ENCODE measurements at places on chromosomes 2 and 18.

- no peak for DNase-seq
Observed at GRCh38 chr18:4870177-4870773, 326.8 kb downstream of the AKAIN1 start.

DNA sequence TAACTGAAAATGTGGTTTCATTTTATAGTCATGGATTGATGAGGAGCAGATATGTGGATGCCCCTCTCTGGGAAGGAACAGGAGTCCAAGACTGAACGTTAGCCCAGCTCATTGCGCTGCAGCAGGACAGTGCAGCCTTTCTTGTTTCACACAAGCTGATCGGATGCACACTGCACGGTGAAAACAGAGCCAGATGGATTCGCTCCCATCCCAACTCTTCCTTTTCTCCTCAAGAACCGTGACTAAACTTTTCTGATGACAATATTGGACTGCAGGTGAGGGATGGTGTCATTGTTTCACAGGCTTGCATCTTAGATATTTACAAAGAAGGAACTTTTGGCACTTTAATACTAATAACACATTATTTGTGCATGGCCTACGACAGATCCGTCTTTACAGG lies 33.8 kb upstream of the COPS8 start:
- DNase-seq = no peak

DNA sequence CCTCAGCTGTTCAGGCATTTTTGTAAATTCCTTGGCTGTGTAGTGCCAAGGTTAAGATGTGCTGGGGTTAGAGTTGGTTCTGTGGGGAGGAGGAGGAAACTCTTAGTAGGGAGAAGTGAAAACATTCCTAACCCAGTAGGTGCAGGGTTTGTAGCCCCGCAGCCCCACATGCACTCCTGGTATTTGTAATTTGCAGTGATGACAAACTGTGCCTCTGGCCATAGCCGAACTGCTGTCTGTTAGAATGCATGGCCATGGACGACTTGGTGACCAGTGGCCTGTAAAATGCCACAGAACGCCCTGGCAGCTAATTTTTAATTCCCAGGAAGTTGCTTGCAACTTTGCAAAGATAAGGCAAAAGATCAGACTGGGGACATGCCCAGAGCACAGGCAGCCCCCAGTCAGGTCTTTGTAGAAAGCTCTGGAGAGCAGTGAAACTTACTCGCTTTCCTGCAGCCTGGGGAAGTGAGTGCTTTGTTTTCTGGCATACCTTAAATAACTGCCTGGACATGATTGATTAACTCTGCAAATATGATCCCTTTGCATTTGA lies 38.4 kb downstream of the LYPD6B start:
- DNase-seq = no peak

DNA sequence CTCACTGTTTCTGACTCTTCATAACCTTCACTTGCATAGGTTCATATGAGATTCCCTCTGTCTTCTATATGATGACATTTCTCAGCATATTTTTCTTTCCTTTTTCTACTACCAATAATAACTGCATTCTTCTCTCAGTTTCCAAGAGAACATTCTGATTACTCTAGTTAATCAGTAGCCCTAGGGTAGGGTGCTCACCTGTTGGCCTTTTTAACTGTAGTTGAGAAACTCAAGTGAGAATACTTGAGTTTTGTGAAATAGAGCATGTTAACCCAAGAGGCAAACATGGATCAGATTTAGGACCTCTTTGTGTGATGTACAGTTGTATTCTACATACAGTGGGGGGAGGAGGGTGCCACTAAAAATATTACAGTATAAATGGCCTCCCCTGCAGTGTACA lies 308.0 kb downstream of the CMPK2 start:
- no peak for DNase-seq

- no peak for DNase-seq
Observed at GRCh38 chr18:25420077-25420825, 68.3 kb upstream of the ZNF521 start.

DNA sequence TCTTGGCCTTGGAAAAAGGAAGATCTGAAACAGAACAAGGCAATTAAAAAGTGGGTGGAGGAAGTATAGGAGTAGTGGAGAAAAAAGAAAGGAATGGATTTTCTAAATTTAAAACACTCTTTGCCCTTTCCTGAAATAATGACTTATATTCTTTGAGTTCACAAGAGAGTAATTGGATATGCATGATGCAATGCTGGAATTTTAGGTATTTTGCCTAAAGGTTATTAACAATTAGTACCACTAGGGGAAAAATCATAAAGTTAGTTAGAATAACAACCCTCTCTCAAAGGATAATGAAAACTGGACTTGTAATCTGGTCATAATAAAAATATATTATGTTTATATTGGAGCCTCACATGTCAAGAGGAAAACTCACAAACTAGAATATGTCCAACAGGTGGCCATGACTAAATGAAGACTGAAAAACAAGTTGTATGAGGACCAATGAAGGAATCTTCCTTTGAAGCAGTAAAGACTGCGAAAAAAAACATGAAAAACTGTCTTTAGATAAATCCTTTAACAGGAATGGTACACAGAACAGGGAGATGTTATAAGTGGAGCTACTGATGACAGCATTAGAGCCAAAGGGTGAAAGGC lies 281.8 kb downstream of the NCKAP5 start:
- no peak for DNase-seq

DNA sequence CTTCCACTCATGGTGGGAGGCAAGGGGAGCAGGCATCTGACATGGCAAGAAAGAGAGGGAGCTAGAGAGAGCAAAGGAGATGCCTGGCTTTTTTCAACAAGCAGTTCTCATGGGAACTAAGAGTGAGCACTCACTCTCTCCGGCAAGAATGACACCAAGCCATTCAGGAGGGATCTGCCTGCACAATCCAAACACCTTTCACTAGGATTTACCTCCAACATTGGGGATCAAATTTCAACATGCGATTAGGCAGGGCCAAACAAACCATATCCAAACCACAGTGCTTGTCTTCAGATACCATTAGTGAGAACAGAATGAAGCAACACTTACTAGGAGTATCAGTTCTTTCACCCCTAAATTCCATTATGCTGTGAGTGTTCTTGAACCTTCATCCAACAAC lies 77.3 kb downstream of the FIGN start:
- no peak for DNase-seq

- no peak for DNase-seq
Observed at GRCh38 chr2:97979904-97980303, 15.8 kb downstream of the TMEM131 start.

- no peak for DNase-seq
Observed at GRCh38 chr2:15732341-15733077, 140.8 kb downstream of the DDX1 start.

DNA sequence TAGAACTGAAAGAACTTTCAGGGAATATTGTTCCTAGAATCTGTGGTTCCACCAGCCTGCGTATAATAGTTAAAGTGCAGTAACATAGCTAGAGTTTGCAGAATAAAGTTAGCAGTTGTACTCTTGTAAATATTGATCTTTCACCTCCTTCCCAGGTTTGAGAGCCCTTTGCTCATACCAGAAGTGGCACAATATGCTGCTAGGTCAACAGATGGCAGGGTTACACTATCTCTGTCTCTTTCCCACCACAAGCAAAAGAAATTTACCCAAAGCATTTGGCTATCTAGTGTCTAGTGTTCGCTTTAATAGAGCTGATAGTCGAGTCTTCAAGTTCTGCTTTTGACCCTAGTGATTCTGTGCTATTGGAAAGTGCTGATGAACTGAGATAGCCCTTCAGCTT lies 119.0 kb upstream of the KLHL14 start:
- DNase-seq = no peak

DNA sequence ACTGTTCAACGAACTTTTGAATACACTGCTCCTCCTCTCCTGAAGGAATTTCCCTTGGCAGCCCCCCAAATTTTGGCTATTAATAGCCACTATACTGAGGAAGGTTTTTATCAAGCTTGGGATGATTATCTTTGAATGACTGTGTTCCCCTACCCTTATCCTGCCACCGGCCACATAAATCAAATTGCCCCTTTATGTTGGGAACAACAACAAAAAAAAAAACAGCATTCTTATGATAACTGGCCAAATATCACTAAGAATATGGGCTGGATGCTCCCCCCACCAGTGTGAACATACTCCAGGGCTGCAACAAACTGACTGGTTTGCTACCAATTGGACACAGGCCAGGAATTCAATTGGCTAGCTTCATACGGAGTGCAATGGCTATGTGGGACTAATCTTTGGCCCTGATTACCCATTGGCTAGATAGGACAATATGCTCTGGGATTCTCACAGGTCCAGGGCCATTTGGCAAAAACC lies 20.6 kb downstream of the DUSP11 start:
- DNase-seq = no peak

- DNase-seq = no peak
Observed at GRCh38 chr18:26190506-26190905, 35.7 kb upstream of the TAF4B start.

DNA sequence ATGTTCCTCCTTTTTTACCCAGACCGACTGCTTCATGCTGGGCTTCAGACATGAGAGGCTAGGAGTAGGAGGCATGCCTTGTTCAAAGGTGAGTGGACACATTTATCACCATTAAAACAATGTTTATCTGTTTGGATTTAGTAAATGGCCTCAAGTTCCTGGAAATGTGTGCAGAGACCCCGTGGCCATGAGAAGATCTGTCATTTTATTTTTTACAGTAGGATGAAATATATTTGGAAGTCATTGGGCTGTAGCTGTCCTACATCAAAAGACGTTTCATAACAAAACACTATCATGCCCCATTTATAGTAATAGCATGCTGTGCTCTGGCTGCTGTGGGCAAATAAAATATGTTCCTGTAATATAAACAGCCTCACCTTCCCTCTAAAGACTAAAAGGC lies 403.9 kb upstream of the TNP1 start:
- no peak for DNase-seq

GRCh38 chr2:108297436-108298141 lies 8.9 kb downstream of the SULT1C2 start:
- DNase-seq = no peak

- no peak for DNase-seq
Observed at GRCh38 chr2:175601969-175602368, 400.1 kb downstream of the LNPK start.

- no peak for DNase-seq
Observed at GRCh38 chr2:18901242-18901641, 311.9 kb upstream of the NT5C1B start.

GRCh38 chr2:98800330-98801064 lies 69.6 kb upstream of the MGAT4A start:
- DNase-seq = no peak

GRCh38 chr18:74434466-74434865 lies 22.6 kb downstream of the DIPK1C start:
- DNase-seq = no peak

DNA sequence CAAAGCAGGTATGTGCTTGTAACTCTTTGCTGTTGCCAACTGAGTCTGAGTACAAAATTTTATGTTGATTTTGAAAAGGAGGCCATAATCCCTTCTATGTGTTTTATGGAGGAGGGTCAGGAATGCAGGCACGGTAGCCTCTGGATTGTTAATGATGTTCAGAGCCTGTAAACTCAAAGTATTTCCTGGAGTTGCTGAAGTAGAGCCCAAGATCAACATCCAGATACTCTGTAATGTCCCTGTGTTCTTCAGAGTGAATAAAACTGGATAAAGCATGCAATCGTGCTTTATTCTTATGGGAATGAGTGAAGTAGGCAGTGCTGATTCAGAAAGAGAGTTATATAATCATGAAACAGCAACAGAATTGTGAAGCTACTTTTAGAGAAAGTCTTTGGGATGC lies 61.8 kb upstream of the CHRNA1 start:
- DNase-seq = no peak
